Liver (tissue), 10 donors: ENCODE measurements at places on chromosomes 7 and 10. TPM values are rescaled to one million over a fixed set of nuclear protein-coding genes. Genes with fewer than 3 reads are reported as not detected.

Gene PRRT4
- total RNA-seq = not detected

Gene ELFN1
- 3.3 TPM for total RNA-seq

Gene NUTM2E
- total RNA-seq = 0.08 TPM

Gene WNT2
- 2.0 TPM for total RNA-seq

Gene ZWINT
- total RNA-seq = 0.25 TPM

DNA sequence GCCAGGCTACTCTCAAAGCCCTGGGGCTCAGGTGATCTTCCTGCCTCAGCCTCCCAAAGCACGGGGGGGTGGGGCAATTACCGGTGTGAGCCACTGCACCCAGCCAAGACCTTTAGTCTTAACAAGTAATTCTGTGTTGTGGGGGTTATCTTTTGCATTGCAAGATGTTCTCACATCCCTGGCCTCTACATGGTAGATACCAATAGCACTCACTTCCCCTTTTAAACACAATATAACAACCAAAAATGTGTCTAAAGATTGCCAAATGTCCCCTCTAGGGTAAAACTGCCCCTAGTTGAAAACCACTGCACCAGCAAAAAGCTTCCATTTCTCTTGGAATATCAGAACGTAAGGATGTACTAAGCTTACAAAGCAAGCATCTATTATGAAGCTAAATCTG is 225.0 kb downstream of the CTNNA3 start:
- H3K4me1 ChIP-seq = no peaks in the 10 kb centered on the region
- no peaks in the 10 kb centered on the region for H3K36me3 ChIP-seq
- H3K27me3 ChIP-seq = no peaks in the 10 kb centered on the region
- no peak for DNase-seq
- no peak overlapping the region for H3K4me3 ChIP-seq

GRCh38 chr7:156780724-156781455 is 112.1 kb downstream of the LMBR1 start:
- H3K36me3 ChIP-seq = peaks cover 2% of the 10 kb centered on the region
- no peaks in the 10 kb centered on the region for H3K27me3 ChIP-seq
- DNase-seq = no peak
- H3K4me1 ChIP-seq = peaks cover 6% of the 10 kb centered on the region

DNA sequence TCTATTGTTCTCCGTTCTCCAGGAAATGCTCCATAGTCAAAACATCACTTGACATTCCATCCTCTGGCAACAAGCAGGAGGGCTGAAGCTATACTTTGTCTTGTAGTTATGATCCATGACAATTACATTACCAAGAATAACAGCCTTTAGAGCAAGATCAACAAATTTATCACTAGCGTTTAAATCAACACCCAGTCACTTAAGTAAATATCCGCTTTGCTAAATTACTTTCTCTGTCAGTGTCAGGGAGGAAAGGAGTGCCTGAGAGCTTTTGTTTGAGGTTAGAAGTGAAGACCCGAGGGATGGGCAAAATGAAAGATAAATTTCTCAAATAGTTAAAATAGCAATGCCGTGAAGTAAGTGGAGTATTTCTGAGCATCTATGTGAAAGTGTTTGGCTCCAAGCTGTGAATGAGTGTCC is 236.1 kb upstream of the BMPER start:
- no peaks in the 10 kb centered on the region for H3K4me1 ChIP-seq
- no peaks in the 10 kb centered on the region for H3K27me3 ChIP-seq
- H3K4me3 ChIP-seq = no peak overlapping the region
- DNase-seq = no peak
- no peak overlapping the region for H3K27ac ChIP-seq

DNA sequence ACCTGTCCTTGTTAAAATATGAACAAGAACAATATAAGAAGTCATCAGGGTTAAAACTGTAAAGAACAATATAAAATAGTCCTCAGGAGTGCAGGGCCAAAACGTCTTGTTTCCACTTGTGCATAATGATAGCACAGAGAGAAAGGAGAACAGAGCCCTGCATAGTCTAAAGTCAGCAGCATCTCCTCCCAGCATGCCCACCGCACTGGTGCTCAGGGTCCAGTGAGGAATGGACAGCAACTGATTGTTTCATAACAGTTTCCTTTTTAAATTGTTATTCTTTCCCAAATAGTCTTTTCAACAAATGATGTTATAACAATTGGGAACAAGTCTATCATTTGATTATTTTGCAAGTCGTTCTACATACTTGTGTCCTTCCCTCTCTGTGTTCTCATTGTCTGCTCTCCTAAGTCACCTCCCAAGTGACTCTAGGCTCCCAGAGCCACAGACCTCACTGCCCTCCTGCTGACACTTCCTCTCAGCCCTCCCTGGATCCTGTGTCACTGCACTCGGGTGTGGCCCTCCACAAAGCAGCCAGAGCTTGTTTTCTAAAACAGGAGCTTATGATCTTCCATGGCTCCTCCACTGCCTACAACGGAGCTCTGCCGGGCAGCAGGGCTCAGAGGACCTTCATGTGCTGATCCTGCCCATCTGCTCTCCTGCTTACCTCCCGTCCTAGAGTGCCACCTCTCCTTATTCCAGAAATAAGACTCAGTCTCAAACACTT is 27.6 kb downstream of the COBL start:
- H3K36me3 ChIP-seq = no peaks in the 10 kb centered on the region
- H3K4me3 ChIP-seq = no peak overlapping the region
- no peak overlapping the region for H3K27ac ChIP-seq
- H3K4me1 ChIP-seq = no peaks in the 10 kb centered on the region
- no peak for DNase-seq

DNA sequence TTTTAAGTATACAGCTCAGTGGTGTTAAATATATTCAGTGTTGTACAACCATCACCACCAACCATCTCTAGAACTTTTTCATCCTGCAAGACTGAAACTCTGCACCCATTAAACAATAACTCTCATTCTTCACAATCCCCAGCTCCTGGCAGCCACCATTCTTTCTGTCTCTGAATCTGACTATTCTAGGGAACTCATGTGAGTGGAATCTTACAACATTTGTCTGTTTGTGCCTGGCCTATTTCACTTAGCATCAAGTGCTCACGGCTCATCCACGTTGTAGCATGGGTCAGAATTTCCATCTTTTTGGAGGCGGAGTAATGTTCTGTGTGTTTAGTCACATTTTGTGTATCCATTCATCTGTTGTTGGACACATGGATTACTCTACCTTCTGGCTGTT is 40.8 kb upstream of the PFKFB3 start:
- H3K4me1 ChIP-seq = peaks cover 14% of the 10 kb centered on the region
- H3K27ac ChIP-seq = no peak overlapping the region
- no peaks in the 10 kb centered on the region for H3K36me3 ChIP-seq
- no peaks in the 10 kb centered on the region for H3K27me3 ChIP-seq
- DNase-seq = no peak
- no peak overlapping the region for H3K4me3 ChIP-seq

DNA sequence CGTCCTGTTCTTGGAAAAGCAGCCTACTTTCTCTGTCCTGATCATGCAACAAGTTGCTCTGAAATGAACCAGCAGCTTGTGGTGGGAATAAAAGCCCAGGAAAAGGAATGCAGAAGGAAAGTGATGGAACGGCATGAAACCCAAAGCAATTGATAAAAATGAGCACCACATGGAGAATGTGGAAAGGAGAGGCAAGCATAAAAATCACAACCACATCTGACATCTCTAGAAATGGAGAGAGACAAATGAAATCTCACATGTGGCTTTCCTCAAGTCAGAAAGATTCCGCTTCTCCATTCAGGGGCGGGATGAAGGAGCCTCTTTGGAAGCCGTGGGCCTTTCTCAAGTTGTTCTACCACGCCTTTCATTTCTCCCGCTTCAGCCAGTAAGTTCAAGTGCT is 631.7 kb upstream of the GALNT17 start:
- no peaks in the 10 kb centered on the region for H3K36me3 ChIP-seq
- H3K27ac ChIP-seq = no peak overlapping the region
- H3K4me1 ChIP-seq = peaks cover 13% of the 10 kb centered on the region
- DNase-seq = no peak

DNA sequence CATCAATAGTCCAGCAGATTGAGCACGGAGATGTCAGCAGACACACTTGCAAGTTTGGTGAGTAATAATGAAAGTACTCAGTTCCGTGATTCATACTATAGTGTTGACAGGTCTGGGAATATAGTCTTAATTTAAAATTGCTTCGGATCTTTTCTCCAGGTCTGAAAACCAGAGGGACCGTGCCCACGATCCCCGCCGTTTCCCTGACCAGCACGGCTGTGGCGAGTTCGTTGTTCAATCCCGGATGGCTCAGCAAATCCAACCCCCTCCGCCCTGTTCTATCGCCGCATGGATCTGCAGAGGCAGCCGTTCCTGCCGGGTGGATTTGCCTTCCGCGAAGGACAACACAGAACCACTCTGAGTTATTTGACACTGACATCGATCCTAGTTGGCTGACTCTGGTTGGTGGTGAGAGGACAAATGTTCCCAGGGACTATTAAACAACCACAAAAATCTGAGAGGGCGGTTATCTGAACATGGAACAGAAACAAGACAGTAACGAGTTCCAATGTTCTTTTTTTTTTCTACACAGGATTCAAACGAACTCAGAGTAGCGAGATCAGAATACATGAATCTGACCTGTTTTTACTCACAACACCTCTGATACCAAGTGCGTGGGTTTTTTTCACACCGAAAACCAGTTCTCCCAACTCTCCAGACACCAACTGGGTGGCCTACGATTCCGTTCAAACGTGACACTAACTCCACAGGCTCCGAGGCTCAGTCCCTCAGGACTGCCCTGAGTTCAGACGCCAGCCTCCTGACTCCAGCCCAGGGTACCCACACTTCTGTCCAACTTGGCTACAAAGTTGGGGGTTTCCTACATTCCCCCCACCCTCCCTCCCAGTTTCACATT is 52.7 kb downstream of the RBM17 start:
- no peaks in the 10 kb centered on the region for H3K27me3 ChIP-seq
- H3K4me1 ChIP-seq = peaks cover 7% of the 10 kb centered on the region
- DNase-seq = no peak
- no peaks in the 10 kb centered on the region for H3K36me3 ChIP-seq
- peak overlapping the region; percentile 26 for H3K27ac ChIP-seq

DNA sequence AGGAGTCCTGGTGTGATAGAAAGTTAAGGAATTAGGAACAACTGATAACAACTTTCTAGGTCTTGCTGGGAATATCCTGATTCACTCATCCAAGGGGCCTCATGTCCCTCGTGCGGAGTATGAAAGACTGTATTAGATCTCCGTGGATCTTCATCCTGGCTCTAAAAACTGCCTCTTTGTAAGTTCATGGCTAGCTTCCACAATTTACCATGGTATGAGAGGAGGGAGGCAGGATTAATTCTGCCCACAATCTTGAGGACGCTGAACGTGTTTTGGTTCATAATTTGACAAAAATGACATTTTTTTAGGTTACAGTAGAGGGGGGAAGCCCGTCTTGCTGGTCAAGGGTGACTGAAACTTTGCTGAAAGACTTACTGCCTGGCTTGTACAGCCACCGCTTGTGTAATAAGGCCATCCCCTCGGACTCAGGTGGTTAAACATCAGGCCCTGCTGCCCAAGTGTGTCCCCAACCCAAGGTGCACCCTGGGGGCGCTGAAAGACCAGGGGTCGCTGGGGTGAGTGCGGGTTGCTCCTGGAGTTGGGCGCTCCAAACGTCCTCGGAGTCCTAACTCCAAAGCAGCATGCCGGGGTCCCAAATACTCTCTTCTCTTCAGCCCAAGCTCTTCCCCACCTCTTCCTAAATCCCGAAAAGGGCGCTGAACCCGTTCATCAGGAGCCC is 733 bp downstream of the HIBADH start:
- H3K27ac ChIP-seq = peak overlapping the region; percentile 97
- H3K27me3 ChIP-seq = no peaks in the 10 kb centered on the region
- peak overlapping the region; percentile 74 for H3K4me3 ChIP-seq

DNA sequence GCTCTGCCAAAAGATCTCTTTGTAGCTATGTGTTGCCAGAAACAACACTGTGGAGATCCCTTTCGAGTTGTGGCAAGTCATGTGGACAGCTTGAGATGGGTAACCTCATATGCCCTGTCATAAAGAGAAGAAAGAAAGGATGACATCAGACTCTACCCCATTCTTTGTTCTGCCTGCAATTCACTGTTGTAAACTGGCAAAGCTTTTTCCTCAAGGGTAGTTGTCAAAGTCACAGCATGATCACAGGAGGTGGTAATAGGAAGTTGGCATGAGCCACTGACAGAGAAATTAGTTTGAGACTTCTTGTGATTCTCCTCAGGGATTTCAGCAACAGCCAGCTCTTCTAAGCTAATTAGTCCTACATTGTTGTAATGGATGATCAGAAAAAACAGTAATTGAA is 19.4 kb upstream of the MINDY3 start:
- H3K27me3 ChIP-seq = no peaks in the 10 kb centered on the region
- no peaks in the 10 kb centered on the region for H3K36me3 ChIP-seq
- no peaks in the 10 kb centered on the region for H3K4me1 ChIP-seq
- no peak for DNase-seq
- no peak overlapping the region for H3K27ac ChIP-seq

- H3K4me3 ChIP-seq = no peak overlapping the region
- H3K27me3 ChIP-seq = no peaks in the 10 kb centered on the region
- H3K36me3 ChIP-seq = no peaks in the 10 kb centered on the region
Observed at GRCh38 chr7:2982831-2983230, 60.8 kb downstream of the CARD11 start.

DNA sequence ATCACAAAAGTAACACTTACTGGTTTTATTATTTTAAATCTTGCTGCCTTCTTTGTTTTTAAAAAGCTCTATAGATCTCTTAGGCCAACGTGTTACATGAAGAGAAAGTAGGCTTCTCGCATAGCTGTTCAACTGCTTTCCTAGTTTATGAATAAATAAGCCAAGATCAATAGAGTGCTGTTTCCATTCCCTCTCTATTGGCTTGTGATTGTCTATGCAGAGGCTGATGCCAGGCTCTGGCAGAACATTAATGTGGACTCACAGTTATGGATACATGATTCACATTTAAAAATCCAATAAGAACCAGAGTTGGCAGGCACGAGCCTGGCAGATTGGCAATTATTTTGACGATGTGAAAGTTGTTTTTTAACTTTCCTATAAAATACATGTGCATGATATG is 137.5 kb downstream of the GNAT3 start:
- peak overlapping the region; percentile 41 for H3K27ac ChIP-seq
- H3K4me1 ChIP-seq = peaks cover 3% of the 10 kb centered on the region
- DNase-seq = no peak
- H3K36me3 ChIP-seq = no peaks in the 10 kb centered on the region

GRCh38 chr10:103548006-103548405 is 54.5 kb downstream of the NEURL1 start:
- peaks cover 6% of the 10 kb centered on the region for H3K4me1 ChIP-seq
- H3K27ac ChIP-seq = no peak overlapping the region
- no peak for DNase-seq
